ENCODE measurements at places on chromosomes 7 and 10. TPM values are rescaled to one million over a fixed set of nuclear protein-coding genes. Genes with fewer than 3 reads are reported as not detected.

DNA sequence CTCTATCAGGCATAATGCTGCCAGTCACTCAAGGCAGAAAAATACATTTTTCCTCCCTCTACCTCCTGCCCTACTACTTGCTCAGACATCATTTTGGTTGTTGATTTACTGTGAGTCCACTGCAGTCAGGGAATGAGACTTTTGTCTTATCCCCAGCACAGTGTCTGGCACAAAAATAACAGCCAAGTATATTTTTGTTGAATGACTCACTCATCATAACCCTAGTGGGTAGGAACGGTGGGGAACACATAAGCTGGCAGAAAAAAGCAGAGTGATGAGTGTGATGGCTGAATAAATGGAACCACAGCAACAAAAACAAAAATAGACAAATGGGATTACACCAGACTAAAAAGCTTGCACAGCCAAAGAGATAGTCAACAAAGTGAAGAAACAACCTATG, 65.8 kb upstream of the LAMB4 start:
- DNase-seq, result no peak

- no peak for DNase-seq
Measured at GRCh38 chr10:101134299-101135127, 3.4 kb downstream of the TLX1 start.

Gene PRSS1
- not detected for total RNA-seq

- no peak for DNase-seq
Measured at GRCh38 chr10:29590915-29591650, 43.7 kb downstream of the SVIL start.

DNA sequence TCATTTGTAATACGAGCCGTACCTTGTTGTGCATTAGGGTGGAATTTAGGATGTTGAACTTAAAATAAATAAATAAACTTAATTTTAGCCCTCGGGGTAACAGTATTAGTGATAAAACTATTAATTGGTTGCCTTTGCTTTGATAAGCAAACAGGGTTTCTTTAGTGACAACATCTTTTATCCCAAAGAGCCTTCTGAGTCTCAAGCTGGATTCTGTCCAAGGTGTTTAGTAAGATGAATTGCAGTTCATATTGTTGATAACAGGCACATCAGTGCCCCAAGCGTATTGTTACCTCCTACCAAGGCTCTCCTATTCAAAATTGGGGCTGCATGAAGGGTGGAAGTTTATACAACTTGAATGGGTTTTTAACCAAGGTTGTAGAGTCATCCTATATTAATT, 144.4 kb upstream of the CELF2 start:
- no peak for DNase-seq

- DNase-seq, result no peak
Measured at GRCh38 chr10:14153570-14154055, 177.1 kb downstream of the FRMD4A start.

Gene EPC1
- 47.9 TPM for total RNA-seq

Gene FAM25G
- not detected for total RNA-seq

Gene DPP6
- 1.5 TPM for total RNA-seq

GRCh38 chr7:52565974-52566373, 469.5 kb upstream of the POM121L12 start:
- no peak for DNase-seq

- no peak for DNase-seq
Measured at GRCh38 chr10:116737627-116738327, 4.6 kb downstream of the HSPA12A start.

DNA sequence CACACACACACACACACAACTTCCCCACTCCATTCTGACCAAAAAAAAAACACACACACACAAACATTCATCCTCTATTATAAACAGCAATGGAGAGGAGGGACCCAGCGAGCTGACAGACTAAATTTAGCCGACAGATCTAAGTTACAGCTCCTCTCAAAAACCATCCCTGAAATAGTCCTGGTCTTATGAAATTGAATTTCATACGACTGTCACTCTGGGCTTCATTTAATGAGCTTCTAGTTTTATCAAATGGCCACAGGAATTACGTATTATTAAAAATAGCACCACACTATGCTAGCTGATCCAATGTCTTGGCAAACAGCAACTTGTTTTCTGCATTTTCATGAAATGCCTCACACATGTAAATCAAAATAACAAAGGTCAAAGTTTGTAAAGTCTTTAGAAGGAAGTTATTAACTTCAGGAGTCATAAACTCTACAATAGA, 131.3 kb upstream of the ASAH2 start:
- DNase-seq, result no peak

Gene C7orf33
- not detected for total RNA-seq

DNA sequence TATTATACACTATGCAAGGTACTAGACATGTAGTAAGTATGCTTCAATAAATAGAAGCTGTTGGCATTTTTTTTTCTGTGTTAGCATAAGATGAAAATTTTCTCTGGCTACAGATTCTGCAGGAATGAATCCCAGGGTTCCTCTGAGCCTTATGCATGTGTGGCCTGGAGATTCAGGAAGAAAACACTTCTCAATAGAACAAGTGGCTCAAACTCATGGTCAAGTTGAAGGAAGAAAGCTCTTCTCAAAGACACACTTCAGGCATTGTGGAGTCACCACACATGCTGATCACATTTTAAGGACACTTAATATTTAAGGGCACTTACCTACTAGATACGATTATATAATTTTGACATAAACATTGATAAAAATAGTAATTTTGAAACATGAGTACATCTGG, 19.5 kb downstream of the DNAH11 start:
- DNase-seq, result no peak

Gene C7orf57
- not detected for total RNA-seq

Gene ACSL5
- total RNA-seq, result 258 TPM
